ENCODE measurements at places on chromosomes 1 and 21.
A peak's percentile ranks its signal among the peaks of the same experiment; 100 is the strongest.

DNA sequence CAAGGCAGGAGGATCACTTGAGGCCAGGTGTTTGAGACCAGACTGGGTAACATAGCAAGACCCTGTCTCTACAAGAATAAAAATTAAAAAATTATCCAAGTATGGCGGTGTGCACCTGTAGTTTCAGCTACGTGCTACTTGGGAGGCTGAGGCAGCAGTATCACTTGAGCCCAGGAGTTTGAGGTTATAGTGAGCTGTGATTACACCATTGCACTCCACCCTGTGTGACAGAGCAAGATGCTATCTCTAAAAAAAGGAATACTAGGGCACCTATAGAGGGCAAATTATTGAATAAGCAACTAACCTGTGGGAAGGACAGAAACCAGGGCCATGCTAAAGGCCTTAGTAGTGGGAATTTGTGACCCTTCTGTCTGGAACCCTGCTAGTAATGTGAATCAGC is 86.1 kb downstream of the TENT5C start:
- no peak for DNase-seq

- DNase-seq, result no peak
These were observed 2.7 kb upstream of the ADAMTS1 start for GRCh38 chr21:26847921-26848320.

DNA sequence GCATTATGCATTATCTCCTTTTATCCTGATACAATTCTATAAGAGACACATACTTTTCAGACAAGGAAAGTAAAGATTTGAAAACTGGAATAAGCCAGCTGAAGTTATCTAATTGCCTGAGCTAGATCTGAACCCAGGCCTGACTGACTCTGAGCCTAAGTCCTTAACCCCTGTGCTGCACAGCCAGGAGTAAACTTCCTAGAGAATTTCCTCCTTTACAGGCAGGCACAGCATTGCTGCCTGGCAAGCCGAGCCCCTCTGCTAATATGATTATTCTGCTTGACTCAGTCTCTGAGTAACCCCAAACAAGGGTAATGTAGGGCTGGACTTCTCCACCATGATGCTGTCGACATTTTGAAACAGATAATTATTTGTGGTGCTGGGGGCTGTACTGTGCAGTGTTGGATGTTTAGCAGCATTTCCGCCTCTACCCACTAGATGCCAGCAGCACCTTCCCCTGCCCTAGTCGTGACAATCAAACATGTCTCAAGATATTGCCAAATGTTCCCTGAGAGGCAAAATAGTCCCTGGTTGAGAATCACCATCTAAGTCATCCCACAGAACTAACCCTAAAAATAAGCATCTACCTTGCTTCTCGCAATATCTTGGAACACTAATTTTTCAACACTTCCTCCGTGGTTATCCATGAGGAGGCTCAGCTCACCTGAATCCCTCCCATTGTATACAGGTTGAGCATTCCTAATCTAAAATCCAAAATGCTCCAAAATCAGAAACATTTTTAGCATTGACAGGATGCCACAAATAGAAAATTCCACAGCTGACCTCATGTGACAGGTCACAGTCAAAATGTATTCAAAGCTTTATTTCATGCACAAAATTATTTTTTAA is 18.5 kb downstream of the CAMK1G start:
- DNase-seq, result peak; percentile 75

DNA sequence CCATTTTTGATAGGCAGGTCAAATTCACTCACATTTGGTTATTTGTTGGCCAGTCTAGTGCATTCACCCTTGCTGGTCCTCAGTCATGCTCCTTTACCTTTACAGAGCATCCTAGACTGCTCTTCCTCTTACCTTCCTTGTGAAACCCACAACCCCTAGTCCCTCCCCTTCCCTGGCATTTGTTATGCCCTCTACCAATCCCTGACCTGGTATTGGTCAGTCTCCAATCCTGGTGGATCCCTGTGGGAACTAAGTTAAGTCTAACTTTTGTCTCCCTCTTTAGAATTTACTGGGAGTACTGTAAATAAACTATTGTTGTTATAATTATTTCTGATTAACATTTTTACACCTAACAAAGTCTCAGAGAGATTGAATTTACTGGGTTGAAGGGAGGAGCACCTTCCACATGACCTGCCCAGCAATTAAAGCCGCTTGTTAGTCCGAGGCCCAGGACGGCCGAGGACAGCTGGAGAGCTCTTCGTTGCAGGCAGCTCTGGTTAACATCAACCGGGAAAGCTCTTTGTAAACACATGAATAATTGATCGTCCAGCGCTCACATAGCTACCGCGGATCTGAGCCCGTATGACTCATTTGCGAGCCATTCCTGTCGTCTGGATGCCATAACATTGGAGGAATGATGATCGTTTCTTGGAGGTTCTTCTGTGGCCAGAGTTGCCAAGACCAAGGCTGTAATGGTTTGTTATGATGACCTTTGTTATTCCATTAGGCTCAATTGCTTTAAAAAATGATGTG is 31.9 kb downstream of the MTARC1 start:
- no peak for DNase-seq

DNA sequence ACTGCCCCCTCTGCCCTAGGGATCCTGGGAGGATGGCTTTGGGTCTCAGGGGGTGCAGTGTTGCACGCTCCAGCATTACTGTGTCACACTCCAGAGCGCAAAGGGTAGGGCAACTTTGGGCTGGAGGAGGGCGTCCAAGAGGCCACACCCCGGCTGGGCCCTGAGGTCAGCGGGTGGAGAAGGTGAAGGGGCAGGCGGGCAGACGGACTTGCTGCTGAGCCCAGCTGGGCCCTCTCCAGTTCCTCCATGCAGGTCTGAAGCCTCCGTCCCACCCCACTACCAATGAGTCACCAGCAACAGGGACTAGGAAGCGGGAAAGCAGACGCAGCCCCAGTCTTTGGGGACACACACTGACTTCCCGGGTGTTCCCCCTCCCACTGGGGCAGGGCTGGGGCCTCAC is 116.0 kb downstream of the CASZ1 start:
- DNase-seq, result no peak

- DNase-seq, result no peak
These were observed 11.8 kb downstream of the TP73 start for GRCh38 chr1:3663999-3664699.

DNA sequence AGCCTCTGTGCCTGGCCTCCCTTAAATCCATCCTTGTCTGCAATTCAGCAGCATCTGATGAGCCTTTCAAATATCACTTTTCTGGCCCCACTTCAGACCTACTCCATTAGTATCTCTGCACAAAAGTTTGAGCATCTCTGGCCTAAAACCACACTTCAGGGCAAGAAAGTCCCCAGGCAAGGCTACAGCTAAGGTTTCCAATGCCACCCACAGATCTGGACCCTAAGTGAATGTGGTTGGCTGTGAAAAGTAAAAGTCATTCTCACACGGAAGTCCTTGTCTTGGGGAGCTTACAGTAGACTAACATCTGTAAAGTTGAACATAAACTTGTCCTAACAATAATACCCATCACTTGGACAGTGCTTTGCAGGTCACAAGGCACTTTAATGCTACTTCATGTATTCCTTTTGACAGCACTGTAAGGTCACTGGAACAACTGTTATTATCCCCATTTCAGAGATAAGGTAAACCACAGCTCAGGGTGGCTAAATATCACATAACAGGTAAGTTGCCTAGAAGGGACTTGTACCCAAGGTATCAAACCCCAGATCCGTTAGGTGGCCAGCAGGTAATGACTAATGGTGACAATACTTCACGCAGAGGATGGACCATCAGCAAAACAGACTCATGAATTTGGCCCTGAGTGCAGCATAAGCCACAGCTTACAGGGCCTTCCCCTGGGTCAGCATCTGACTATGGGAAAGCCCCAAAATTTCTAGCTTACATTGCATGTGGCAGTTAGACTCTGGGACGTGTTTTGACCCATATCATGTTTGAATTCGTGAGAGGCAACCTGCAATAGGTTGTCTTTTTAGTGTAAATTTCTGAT is 356.0 kb downstream of the HHAT start:
- no peak for DNase-seq

DNA sequence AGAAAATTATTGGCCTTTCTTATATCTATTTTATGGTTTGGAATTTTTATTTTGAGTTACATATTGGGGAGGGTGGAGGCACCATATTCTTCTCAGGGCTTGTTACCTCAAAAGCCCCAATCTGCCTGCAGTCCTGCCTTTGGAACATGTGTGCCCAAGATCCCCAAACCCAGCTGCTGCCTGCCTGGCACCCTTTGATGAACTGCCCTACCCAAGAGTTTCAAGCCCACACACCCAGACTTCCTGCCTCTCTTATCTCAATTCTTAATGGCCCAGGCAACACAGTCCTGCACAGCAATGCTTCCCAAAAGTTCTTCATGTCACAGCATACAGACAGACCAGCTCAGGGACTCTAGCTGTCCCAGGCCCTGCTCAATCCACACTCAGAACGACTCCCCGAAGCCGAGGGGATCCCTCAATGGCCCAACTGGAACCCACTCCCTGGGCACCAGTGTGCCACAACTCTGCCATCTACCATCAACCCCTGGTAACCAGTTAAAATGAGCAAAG is 19.2 kb downstream of the OLFML2B start:
- DNase-seq, result no peak

DNA sequence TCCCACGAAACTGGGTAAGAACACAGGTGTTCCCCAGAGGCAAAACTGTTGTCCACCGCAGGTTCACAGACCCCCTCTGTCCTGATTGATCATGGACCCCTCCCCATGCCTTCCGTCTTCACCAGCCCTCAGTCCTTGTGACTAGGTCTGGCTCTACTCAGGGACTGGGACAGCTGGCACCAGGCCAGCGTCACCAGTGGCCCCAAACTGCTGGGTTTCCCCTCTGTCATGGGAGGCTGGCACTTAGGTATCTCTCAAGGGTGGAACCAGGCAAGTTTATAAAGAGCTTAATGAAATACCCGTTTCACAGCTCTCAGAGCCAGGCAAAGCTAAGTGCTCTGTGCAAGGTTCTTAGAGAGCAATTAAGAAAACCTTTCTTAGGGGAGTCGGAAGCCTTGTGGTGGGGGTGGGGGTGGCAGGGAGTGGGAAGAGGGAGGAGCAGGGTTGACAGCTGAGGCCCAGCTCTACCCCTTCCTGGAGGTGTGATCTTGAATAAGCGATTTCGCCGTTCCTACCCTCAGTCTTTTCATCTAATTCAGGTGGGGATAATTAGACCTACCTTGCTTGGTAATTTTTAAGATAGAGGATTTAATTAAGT is 35.0 kb upstream of the IFNLR1 start:
- no peak for DNase-seq

Measured in choroid plexus epithelial cell (primary cell).